M059J (cell line): ENCODE measurements at places on chromosomes 11 and 22. TPM values are rescaled to one million over a fixed set of nuclear protein-coding genes. Genes with fewer than 3 reads are reported as not detected.
A peak's percentile ranks its signal among the peaks of the same experiment; 100 is the strongest.

NTM gene
- total RNA-seq, result 0.96 and 1.5 TPM in 2 replicates

TIMM8B gene
- 77.2 and 89.5 TPM in 2 replicates for total RNA-seq

TTC28 gene
- 8.7 and 13.9 TPM in 2 replicates for total RNA-seq

ZP1 gene
- total RNA-seq, result 1.3 TPM in 1 of 2 replicates, not detected in the other

OR51B2 gene
- not detected in 2 replicates for total RNA-seq

CAPN5 gene
- total RNA-seq, result 13.1 and 17.2 TPM in 2 replicates

CCDC73 gene
- not detected in 2 replicates for total RNA-seq

UCP3 gene
- 0.10 and 0.15 TPM in 2 replicates for total RNA-seq

SPON1 gene
- total RNA-seq, result 0.05 and 0.17 TPM in 2 replicates

IFTAP gene
- total RNA-seq, result 39.6 and 41.1 TPM in 2 replicates

OSBP2 gene
- 1.3 and 2.7 TPM in 2 replicates for total RNA-seq

ADORA2A gene
- total RNA-seq, result 2.7 and 5.2 TPM in 2 replicates

SLC22A25 gene
- total RNA-seq, result not detected in 2 replicates

L3MBTL2 gene
- total RNA-seq, result 15.6 and 21.6 TPM in 2 replicates

CALCB gene
- total RNA-seq, result not detected in 2 replicates

PRODH gene
- not detected in 2 replicates for total RNA-seq

DNA sequence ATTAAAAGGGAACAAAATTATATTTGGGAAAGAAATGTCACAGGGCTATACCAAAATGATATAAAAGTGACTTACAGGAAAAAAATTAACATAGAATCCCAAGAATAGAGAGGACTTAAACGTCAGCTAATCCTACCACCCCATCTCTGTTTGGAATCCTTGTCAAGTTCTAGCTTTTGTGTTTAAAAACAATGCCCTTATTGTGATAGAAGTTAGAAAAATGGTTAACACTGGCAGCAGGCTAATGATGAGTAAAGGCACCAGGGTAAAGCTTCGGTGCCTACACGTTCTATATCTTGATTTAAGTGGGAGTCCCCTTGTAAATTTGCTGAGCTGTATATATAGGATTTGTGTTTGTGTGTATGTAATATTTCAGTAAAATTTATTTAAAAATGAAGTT lies 453.3 kb upstream of the TENM4 start:
- no peak for DNase-seq

DNA sequence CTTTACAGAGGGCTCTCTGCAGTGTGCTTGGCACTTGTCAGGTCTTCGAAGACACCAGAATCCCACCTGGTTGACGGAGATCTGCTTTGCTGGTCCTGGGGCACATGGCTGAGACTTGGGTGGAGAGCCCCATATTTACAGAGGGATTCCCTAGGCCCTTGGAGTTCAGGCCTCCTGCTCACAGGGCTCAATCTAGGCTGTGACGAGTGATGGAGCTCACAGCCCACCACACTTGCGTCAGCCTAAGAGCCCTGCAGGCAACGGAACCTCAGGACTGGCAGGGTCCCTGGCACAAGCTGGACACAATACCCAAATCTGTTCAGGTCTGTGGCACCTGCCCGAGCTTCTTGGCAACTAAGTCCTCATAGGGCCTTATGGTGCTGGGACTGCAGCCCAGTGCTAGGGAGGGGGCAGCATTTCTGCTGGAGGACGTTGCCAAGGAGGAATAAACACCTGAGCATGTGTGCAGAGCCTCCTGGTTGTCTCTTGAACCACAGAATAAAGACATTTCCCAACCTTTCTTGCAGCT lies 59.1 kb downstream of the KCNC1 start:
- no peak for DNase-seq

- DNase-seq, result no peak
Observed at GRCh38 chr11:80916173-80916798, 1475.5 kb upstream of the TENM4 start.

DNA sequence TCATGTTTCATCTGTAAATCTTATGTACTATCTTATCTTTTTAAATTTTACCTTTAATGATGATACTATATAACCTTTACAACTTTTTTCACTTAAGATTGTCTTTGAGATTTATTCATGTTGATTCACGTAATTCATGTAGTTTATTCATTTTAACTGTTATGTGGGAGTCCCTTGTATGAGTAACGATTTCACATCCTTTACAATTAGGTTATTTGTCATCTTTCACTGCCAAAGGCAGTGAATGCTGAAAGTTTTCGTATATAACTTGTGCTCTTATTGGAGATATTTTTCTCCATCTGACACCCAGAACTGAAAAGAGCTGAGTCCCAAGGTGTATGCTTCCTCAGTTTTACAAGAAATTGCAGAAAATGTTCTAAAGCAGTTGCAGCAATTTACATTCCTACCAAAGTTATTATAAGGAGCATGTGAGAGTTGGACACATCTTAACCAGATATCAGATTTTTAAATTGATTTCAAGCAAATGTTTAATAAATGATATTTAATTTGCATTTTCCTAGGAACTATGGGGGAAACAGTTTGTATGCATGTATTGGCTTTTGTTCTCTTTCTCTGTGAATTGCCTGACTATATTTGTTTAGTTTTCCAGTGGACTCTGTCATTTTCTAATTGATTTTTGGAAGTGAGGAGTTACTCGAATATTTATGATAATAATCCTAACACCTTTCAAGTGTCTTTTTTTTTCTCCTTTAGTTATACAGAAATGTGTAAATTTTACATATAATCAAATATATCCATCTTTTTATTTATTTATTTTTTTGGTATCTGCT lies 6.4 kb downstream of the ARL14EP start:
- no peak for DNase-seq

- no peak for DNase-seq
Observed at GRCh38 chr22:31400023-31400397, 606 bp downstream of the DRG1 start.

DNA sequence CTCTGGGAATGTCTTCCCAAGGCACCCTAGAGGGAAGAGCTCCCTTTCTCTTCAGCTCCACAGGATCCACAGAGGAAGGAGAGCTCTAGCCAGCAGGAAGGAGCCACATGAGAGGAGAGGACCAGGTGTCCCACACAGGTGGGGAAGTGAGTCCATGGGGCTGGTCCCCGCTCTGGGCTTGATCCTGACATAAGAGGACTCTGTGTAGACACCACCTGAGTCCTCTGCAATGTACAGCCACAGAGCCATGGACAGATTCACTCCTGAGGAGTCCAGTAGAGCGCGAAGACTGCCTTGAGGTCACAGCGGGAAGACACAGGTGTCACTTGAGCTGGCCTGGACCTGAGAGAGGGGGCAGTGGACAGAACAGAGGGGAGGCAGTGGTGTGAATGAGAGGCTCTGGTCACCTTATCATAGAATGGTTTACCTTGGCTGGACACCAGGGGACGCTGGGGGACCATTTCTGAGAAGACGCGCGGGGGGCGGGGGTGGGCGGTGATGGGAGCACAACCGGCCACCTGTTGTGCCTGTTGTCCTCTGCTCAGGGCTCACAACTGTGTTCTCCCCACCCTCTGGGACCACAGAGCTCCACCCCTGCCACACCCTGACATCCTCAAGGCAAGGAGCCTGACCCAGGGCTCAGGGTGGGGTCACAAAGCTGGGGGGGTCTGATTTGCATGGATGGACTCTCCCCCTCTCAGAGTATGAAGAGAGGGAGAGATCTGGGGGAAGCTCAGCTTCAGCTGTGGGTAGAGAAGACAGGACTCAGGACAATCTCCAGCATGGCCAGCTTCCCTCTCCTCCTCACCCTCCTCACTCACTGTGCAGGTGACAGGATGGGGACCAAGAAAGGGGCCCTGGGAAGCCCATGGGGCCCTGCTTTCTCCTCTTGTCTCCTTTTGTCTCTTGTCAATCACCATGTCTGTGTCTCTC lies 128.2 kb downstream of the ZNF280B start:
- no peak for DNase-seq

DNA sequence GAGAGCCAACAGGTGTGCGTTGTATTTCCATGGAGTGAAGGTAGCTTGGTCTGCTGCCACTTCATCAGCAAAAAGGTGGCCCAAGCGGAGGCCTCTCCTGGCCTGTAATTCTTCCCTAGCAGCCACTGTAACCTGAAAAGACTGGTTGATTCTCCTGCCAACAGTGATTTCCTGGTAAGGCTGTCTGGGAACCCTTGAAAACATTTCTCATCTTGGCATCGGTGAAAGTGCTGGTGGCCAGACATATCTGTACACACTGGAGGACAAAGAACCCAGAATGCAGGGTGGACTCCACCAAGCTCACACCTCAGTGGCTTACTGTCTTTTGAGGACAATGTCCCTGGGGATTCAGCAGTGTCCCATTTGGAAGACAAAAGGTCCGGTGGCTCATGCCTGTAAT lies 128.0 kb downstream of the TRIM29 start:
- no peak for DNase-seq

- DNase-seq, result peak; percentile 82
Observed at GRCh38 chr11:86818462-86819192, 18.3 kb downstream of the PRSS23 start.

DNA sequence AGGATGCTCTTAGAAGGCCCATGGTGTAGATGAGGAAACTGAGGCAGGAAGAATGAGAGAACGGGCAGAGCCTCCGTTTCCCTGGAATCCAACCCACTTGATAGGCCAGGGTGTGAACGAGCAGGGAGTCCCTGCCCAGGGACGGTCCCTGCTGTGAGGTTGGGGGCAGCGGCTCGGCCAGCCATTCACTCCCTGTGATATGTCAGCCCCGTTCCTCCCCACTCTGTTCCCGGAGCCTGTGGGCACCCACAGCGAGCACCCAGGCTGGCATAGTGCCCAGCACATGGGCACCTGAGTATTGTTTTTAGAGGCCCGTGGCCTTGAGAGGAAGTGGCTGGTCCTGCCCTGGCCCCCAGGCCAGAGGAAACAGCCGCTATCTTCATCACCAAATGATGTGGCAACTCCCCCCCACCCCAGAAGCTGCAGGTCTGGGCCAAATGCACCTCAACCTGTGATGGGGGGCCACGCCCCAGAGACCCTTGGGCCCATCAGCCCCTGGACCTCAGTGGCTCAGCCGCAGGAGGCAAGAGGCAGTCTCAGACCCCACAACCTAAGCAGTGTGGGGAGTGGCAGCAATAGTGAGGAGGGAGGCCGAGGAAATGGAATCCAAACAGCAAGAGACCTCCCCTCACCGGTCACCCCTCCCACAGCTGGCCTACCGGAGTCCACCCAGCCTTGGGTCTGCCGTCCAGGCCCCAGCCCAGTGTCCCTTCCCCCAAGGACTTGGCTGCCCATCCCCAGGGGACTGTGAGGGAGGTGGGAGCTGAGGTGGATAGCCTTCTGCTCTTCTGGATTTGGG lies 2.1 kb downstream of the ALDH3B1 start:
- no peak for DNase-seq

GRCh38 chr11:121544956-121545355 lies 92.2 kb upstream of the SORL1-AS1 start:
- DNase-seq, result no peak

DNA sequence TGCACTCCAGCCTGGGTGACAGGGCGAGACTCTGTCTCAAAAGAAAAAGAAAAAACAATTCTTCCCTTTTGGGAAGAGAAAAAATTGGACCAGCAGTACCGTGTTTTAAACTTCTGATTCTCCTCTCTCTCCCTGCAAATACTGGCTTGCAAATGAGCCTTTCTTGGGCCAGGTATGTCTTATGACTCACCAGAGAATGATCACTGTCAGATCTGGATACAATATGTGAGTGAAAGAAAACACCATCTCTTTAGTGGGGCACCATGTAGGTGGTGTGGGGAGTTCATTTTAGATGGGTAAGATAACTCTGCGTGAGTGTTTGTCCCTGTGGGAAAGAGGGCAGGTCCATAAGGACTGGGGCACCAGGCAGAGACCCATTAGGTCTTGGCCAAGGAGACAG lies 2.4 kb upstream of the SCGB2A2 start:
- peak; percentile 3 for DNase-seq

GRCh38 chr22:29102300-29102699 lies 29.5 kb downstream of the KREMEN1 start:
- DNase-seq, result no peak

- peak; percentile 36 for DNase-seq
Observed at GRCh38 chr11:95143106-95143681, 53.5 kb downstream of the ENDOD1 start.

- no peak for DNase-seq
Observed at GRCh38 chr11:102320188-102320587, 2.9 kb downstream of the BIRC3 start.

- DNase-seq, result no peak
Observed at GRCh38 chr22:29259253-29259899, 8.4 kb downstream of the RHBDD3 start.

- DNase-seq, result no peak
Observed at GRCh38 chr11:87259736-87260135, 222.0 kb downstream of the TMEM135 start.

- DNase-seq, result no peak
Observed at GRCh38 chr11:27452147-27452546, 20.4 kb downstream of the LGR4 start.

GRCh38 chr11:73218106-73218829 lies at the start of gene P2RY2:
P2RY2 (plus strand) TSS chr11:73218281; CDS start chr11:73234160, 15,879 bp downstream.
- DNase-seq, result peak; percentile 42

DNA sequence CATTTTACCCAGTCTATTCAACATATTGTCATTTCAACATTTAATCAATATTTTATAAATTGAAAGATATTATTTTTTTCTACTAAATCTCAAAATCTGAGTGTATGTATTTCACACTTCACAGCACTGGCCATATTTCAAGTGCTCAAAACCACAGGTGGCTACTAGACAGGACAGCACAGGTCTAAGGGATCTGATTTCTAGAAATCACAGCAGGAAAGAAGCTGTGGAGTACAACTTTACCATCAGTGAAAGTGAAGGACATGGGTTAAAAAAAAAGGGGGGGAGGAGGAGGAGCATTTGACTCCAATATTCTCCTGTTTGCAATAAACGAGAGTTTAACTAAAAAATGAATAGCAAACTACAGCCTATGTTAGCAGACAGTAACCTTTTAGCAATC lies 4.5 kb downstream of the PRDM10 start:
- no peak for DNase-seq

DNA sequence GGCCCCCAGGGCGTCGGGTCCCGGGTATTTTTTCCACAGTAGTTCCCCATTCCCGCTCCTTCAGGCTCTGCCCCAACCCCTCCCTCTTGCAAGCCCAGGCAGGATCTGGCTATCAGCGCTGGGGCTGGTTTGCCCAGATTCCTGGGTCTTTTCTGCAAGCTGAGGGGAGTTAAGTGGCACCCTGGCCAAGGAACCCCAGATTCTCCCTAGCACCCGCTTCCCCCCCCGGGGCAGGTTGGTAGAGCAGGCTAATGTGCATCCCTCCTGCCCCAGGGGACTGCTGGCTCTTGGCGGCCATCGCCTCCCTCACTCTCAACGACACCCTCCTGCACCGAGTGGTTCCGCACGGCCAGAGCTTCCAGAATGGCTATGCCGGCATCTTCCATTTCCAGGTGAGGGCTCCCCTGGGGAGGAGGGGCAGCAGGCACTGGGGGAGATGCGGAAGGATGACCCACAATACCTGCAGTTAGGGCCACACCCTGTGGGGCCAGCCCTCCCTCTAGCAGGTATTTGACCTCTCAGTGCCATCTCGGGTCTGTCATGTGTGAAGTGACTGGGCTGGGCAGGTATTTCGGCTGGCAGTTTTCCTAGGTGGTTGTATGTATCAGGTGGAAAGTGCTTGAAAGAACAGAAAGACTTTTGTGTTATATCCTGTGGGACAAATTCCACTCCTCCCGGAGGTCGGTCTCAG lies 1.6 kb downstream of the CAPN1 start:
- no peak for DNase-seq
